ENCODE measurements at places on chromosomes 16 and 17.
A peak's percentile ranks its signal among the peaks of the same experiment; 100 is the strongest.

- no peak for DNase-seq
Observed at GRCh38 chr17:28180449-28180848, 138.0 kb downstream of the NLK start.

DNA sequence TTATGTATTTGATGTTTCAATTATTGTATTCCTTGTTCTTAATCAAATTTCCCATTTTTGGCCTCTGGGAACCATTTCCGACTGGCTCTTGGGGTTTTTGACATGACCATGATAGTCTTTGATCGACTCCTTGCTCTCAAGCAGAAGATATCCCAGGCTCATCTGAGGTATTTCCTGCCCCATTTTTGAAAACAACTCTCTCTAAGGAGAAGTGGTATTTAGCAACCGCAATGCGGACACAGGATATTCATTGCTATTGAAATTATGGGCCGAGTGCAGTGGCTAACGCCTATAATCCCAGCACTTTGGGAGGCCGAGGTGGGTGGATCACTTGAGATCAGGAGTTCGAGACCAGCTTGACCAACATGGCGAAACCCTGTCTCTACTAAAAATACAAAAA lies 5.5 kb downstream of the TANGO6 start:
- DNase-seq: peak; percentile 41

DNA sequence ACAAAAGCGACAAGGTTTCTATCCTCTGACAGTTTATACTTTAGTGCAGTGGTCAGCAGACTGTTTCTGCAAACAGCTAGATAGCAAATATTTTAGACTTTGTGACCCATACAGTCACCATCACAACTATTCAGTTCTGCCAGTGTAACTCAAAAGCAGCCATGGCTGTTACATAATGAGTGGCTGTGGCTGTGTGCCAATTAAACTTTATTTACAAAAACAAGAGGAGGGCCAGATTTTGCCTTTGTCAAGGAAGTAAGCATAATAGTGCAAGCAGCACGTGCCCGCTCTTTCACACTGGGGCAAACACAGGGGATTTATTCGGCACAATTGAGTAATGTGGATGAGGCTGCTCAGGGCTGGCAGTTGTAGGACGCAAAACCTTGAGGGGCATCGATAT lies 551.5 kb downstream of the MAF start:
- DNase-seq: no peak

GRCh38 chr16:7624871-7625766 lies 292.5 kb downstream of the RBFOX1 start:
- no peak for DNase-seq

GRCh38 chr17:6910987-6911603 lies 79.6 kb upstream of the TEKT1 start:
- DNase-seq: peak; percentile 49

- no peak for DNase-seq
Observed at GRCh38 chr17:10033449-10033848, 128.4 kb upstream of the RCVRN start.

- DNase-seq: no peak
Observed at GRCh38 chr17:79570653-79571052, 40.2 kb downstream of the RBFOX3 start.

DNA sequence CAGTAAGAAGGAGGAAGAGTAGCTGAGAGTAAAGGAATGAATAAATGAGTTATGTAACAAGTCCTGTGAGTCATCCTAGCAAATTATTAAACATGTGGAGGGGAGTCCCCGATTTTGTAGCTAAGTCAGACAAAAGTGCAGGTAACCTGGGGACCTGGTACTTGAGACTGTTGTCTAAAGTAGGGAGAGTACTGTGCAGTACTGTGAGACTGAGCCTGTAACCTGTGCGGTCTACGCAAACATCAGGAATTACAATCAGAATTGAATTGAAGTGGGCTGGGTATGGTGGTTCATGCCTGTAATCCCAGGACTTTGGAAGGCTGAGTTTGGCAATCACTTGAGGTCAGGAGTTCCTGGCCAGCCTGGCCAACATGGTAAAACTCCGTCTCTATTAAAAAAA lies 35.7 kb downstream of the IKZF3 start:
- DNase-seq: no peak

DNA sequence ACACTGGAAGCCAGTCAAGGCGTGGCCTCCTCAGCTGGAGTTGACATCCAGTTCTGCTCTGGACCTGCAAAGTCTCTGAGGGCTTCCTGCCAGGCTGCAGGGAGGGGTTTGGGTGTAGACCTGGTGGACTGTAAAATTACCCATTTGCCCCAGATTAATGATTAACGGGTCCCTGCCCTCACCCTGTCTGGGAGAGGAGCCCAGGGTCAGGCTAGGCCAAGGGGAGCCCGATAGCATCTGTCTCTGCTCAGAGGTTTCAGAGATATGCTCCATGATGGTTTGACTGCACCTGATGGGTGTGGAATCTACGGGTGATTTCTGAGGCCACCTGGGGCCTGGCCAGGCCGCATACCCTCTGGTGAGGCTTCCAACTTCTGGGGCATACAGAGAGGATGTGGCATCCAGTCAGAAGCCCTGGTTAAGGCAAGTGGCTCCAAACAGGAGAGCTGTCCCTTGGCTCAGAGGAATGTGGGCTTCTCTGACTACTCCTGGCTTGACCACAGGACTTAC lies 11.2 kb downstream of the PPY start:
- no peak for DNase-seq

GRCh38 chr17:8610558-8610957 lies 20.0 kb downstream of the MYH10 start:
- no peak for DNase-seq

DNA sequence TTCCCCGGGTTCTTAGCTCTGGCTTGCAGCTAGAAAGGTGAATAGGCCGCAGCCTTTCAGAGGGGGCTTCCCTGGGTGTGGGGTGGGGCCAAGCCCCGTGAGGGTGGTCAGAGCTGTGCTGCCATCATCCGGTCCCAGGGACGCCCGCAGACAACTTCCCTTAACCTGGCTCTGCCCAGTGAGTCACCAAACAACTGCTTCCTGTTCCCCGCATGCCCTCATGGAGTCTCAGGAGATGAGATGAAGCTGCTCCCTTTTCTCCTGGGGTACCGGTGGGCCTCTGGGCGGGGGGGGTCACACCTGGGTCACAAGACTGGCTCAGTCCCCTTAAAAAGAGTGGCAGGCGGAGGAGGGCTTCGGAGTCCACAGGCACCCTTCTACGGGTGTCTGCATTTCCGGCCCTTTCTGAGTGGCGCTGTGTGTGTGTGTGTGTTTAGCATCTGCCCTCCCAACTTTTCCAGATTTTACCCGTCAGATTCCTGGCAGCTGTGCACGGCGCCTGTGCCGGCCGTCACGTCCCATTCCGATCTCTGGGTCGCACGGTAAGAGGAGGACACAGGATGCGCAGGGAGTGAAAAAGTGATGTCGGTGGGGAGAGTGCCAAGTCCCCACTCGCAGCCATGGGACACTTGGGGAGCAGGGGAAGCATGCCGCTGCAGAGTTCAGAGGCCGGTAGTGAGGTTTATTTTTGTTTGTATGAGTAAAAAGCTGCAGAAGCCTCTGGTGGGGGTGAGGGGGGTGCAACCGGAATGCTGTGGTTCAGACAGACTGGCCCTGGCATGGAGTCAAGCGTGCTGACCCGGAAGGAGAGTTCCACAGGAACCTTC lies 16.8 kb downstream of the HIC1 start:
- DNase-seq: peak; percentile 56

GRCh38 chr16:84511831-84512230 lies 7.4 kb upstream of the MEAK7 start:
- DNase-seq: no peak

DNA sequence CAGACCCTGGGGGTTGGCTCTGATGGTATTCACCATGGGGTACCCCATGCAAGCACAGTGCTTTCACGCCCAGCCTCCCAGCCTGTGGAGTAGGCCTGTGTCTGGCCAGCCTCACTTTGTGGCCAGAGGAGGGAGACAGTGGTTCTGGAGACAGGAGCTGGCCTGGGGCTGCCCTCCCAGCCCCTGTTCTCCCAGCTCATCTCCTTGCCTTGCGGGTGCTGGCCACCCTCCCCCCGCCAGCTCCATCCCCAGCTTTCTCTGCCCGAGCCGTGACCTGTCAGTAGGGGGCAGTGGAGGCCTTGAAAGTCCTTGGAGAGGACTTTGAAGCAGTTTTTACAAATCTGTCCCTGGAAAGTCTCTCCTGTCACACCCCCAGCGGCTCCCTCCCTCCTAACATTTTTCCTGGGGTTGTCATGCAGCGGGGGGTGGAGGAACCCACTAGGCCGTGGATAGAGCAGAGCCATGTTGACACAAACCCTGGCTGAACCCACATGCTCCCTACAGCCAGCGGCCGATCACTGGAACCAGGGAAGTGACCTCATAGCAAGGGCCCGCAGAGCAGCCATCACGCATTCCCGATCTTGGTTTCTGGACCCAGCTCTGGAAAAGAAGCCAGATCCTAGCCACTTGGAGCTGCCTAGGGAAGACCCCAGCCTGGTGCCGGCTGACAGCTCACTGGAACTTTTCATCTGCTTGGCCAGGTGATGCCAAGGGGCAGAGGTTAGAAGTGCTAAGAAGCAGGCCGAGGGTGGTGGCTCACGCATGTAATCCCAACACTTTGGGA lies 289.4 kb downstream of the SEC14L1 start:
- peak; percentile 68 for DNase-seq

- DNase-seq: no peak
Observed at GRCh38 chr16:85199880-85200279, 87.6 kb upstream of the CIBAR2 start.

- DNase-seq: no peak
Observed at GRCh38 chr17:82239926-82240505, 11.2 kb downstream of the SLC16A3 start.

- DNase-seq: peak; percentile 91
Observed at GRCh38 chr17:50148226-50149090, 2.0 kb downstream of the PPP1R9B start.

DNA sequence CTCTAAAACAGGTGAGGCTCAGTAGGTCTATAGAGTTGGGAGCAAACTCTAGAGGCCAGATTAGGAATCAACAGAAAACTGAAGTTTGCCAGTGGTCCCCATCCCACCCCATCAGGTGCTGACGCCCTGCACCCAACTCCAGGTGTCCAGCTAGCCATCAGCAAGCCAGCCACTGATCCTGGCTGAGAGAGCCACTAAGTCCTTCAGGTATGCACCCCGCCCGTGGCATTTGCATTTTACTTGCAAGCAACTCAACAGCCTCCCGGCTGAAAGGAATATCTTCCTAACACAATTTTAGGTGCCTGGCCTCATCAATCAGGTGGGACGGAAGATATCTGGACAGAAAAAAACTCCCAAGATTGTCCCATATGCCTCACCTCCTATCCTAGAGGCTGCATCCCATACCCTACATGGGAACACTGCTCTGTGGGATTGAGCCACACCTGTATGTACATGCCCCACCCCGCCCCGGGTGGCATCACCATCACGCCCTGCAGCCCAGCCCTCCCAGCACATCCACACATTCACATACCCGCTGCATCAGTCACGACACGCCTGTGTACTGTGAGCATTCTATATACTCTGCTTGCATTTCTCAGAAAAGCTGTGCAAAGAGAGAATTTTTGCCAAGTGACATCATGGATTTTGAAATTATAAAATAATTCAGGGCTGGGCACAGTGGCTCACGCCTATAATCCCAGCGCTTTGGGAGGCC lies 8.3 kb downstream of the OTOP3 start:
- no peak for DNase-seq

GRCh38 chr16:27618606-27619327 lies 68.8 kb downstream of the KATNIP start:
- DNase-seq: no peak

DNA sequence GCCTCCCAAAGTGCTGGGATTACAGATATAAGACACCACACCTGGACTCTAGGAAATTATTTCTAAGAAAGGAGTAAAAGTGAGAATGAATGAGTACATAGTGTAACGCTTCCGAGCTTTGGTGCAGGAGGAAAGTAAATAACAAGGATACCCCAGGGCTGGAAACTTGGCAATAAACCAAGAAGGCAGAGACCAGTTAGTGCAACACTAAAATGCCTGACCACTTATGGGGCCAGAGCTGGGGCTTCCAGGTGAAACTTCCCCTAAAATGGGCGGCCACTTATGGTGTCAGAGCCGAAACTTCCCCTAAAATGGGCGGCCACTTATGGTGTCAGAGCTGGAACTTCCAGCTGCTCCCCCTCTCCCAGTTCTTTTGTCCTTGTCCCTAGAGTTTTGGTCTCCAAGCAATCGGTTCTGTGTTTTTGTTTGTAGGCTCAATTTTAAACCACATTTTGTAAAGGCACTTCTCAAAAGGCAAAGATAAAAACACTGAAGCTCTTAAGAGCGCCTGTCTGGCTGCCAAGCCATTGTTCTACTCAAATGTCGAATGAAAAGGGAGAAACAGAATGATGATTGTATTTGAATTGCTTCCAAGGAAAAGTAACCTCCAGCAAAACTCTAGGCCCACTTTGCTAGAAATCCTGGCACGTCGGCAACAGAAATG lies 63.9 kb downstream of the NXN start:
- peak; percentile 72 for DNase-seq

GRCh38 chr17:3798273-3799180 lies 2.5 kb downstream of the ITGAE start:
- DNase-seq: peak; percentile 89

- no peak for DNase-seq
Observed at GRCh38 chr16:13733561-13733960, 186.4 kb upstream of the ERCC4 start.

GRCh38 chr16:4175849-4176248 lies 59.6 kb upstream of the ADCY9 start:
- no peak for DNase-seq

- DNase-seq: no peak
Observed at GRCh38 chr17:33929181-33929724, 325.8 kb upstream of the CCL2 start.

DNA sequence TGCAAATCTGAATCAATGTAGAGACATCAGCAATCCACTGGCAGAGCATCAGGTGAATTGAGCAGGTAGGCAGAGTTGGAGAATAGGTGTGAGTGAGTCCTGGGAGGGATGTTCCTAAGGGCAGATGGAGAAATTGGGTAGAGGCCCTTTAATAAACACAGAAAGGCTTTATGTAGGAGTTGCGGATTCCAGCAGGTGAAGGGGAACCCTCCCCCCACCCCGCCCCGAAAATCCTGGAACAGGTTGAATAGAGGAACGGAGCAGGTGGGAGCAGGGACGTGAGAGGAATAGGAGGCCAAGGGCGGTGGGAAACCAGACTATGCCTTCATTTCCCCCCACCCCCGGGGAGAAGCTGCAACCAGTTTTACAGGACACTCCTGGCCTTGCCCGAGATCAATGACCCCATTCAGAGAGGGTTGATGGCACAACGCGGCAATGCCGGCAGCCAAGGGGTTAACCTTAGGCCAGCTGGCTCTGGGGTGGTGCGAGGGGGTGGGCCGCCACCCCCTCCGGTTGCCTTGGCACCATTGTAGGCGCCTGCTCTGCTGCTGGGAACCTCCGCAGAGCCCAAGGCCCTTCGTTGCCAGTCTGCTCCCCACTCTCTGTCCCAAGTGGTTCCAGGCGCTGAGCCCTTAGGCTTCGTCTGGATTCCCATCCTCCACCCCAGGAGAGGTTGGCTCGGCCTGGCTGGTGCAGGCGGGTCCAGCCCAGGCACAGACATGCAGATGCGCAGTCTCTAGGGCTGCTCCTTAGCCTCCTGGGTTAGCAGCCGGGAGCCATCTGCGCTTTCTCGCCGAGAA lies 814 bp upstream of the RUNDC3A start:
- DNase-seq: no peak

All from inflammatory macrophage (primary cell).